Cerebellar nuclear complex (tissue), 1 donor: ENCODE measurements at places on chromosomes 12 and 14.

- no peak for DNase-seq
Observed at GRCh38 chr12:42326541-42327226, 717 bp downstream of the PPHLN1 start.

GRCh38 chr12:64480148-64480547 lies 28.2 kb downstream of the TBK1 start:
- DNase-seq: no peak

DNA sequence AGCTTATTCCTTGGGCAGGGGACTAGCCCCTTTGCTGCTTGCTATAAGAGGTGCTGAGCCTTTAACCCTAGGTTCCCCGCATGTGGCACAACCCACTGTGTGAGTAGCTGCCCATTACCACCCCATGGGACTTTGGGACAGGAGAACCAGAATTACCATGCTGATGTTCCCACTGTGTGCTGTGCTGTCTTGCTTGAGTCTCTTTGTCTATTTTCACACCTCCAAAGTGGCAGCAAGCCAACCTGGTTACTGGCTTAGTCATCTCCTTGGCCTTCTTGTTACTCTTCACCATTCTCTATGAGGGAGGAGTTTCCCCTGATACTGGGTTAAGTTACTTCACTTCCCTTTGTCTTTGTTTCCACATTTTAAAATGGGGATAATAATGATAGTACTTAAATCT lies 73.4 kb upstream of the ETV6 start:
- DNase-seq: no peak

DNA sequence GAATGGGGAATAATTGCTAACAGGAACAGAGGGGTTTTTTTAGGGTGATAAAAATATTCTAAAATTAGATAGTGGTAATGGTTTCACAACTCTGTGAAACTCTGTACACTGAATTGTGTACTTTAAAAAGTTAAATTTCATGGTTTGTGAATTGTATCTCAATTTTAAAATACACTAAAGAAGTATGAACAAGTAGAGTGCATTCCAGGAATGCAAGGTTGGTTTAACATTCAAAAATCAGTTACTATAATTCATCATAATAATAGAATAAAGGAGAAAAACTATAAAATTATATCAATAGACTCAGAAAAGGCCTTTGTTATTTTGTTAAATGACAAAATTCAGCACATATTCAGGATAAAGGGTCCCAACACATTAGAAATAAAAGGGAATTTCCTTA lies 11.1 kb upstream of the BATF start:
- no peak for DNase-seq

GRCh38 chr12:76462668-76463224 lies 96.8 kb downstream of the OSBPL8 start:
- no peak for DNase-seq

DNA sequence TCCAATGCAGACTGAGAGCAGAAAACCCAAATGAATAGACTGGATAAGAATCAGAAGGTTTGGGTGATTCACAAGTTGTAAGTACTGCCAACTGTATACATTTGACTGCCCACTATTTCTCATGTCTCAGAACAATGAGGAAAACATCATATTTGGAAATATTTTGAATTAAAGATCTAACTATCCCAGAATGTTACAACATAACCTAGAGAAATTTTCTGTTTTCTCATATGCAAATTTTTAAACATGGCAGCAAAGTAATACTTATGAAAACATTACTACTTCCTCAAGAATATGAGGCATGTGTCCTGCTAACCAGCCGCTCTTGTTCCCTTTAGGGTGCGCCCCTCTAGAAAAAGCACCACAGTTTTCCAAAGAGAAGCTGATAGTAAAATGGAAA lies 179.9 kb downstream of the PTPRO start:
- no peak for DNase-seq

- DNase-seq: no peak
Observed at GRCh38 chr14:83470959-83471695, 1937.5 kb upstream of the SEL1L start.

GRCh38 chr12:93008044-93008778 lies 79.1 kb upstream of the EEA1 start:
- DNase-seq: no peak

DNA sequence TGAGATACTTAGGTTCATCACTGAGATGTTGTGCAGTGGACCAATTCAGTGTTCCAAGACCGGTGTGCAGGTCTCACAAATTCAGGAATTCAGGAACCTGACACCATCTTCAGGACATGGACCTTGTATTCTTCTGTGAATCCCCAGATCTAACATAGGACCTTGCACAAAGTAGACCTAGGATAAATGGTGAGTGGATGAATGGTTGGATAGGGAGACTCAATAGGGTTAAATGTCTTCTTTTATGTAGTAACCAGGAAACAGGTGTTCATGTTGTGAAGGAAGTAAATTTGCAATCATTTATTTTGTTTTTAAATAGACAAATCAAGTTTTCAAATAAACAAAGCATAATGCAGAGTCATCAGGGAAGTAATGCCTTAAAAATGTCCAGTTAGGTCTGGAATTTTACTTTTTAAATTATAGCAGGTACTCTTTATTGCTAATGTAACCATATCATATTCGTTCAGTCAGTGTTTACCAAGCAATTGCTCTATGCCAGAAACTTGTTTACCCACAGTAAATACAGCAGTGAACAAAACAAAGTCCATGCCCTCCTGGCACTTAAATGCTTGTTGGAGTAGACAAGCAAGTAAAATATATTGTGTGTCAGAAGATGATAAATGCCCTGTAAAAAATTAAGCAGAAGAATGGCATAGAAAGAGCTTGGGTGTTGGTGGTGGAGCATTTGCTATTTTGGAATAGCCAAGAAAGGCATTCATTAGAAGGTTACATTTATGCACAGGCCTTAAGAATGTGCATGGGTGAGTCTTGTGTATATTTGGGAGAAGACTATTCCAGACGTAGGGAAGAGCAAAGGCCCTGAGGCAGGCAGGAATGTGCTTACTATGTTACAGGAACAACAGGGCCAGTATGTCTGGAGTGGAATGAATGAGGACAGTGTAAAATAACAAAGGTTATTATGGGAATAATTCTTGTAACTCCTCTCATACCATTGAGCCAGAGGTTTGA lies 26.3 kb downstream of the RXYLT1 start:
- no peak for DNase-seq

DNA sequence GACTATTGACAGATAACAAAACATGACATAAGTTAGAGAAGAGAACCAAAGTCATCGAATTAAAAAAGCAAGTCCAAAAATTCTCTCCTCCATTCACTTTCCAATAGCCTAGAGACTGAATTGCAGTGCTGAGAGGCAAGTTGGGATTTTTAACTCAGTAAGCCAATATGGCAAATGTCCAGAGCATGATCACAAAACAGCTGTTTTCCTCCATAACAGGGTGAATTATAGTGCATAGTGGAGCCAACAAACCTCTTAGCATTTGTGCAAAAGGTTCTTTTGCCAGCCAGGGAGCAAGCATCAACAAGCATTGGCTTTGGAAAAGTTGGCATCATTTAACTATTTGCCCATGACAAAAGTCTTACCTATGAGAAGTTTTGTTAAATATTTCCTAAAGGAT lies 458.8 kb upstream of the NOVA1 start:
- DNase-seq: no peak

- DNase-seq: no peak
Observed at GRCh38 chr12:11015775-11016430, 6.5 kb downstream of the TAS2R19 start.

DNA sequence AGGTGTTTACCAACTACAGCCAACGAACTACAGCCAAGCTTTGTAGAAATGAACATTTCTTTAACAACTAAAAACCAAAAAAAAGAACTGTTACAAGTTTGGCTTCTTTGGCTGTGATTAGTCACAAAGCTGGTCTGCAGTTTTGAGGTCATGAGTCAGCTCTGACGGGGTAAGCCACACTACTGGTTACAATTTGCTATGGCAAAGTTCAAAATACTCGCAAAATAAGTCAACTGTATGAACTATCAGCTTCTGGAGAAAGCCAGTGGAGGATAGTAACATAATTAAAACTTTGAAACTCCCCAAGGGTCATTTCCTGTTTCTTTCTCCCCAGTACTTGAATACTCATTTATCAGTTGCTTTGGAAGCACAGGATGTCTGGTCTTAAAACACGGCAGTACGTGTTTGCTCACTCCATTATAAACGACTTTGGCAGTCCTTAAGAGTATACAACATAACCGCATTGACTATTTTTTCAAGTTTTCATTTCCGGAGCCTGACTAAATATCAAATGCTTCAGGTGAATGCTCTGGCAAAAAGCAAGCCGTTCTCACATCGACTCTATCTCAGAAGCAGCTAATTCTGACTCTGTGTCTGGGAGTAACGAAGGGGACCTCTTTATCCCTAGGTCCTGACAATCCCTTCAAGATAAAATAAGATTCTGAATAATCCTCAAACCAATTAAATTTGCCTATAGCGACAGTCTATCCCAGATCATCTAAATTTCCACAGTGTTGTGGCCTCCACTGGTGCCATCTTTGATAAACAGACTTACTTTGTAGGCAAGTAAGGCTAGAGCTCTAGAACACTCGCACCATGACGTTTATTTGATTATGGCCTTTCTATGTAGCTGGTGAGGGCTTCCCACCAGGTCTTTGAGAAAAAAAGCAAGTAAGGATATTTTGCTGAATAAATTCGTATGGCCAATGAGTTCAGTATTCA lies 10.6 kb downstream of the PHLDA1 start:
- DNase-seq: no peak

DNA sequence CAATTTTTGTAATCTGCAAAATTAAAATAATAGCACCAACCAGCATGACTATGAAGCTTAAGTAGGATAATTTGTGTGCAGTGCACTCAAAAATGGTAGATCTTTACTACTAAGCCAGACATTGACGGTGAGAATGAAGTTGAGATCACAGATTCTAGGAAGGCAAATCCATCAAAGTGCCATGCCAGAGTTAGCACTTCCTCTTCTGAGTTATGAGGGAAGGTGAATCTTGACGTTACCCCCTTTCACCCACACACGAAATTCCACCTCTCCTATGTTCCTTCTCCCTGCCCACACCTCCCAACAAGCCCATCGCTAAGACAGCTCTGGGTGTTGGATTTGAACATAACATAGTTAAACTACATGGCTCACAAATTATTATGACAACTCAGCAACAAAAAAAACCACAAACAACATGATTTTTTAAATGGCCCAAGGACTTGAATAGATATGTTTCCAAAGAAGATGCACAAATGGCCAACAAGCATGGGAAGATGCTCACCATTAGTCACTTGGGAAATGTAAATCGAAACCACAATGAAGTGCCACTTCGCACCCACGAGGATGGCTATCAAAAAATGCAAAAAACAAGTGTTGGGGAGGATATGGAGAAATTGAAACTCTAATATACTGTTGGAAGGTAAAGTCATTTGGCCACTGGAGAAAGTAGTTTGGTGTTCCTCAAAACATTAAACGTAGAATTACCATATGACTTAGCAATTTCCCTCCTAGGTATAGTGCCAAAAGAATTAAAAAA lies 119.3 kb upstream of the RAP1B start:
- DNase-seq: no peak

DNA sequence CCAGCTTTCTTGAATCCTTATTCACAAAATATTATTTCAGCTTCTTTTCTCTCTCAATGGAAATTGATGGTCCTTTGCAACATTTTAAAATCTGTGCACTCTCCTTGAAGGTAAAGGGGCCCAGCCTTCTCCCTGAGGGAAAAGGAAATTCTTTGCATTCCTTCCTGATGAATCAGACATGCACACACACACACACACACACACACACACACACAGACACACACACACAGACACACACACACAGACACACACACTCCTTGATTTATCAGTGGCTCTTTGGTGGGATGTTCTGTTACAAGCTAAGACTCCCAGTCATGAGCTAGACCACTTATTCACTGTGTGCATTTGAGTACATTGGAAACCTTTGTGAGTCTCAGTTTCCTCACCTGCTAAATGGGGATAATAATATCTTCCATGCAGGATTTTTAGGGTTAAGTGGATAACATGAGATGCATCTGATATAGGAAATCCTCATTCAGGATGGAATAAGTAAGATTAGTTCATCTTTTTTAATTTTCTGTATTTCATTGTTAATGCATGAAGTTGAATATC lies 45.1 kb upstream of the HMGA2 start:
- no peak for DNase-seq

GRCh38 chr12:94299846-94300245 lies 151.5 kb downstream of the PLXNC1 start:
- DNase-seq: no peak

GRCh38 chr12:34188974-34189373 lies 166.7 kb downstream of the ALG10 start:
- no peak for DNase-seq

DNA sequence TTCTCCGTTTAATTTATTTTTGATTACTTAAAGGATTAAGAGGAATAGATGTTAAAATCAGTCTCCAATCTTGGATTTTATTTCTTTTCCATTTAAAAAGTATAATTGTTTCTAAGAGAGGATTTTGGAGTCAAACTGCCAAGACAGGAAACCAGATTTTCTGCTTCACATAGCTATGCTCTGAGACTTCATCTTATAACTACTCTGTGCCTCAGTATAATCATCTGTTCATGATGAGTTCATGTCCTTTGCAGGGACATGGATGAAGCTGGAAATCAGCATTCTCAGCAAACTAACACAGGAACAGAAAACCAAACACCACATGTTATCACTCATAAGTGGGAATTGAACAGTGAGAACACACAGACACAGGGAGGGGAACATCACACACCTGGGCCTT lies 9.0 kb upstream of the TAS2R31 start:
- no peak for DNase-seq

- no peak for DNase-seq
Observed at GRCh38 chr14:92937051-92937937, 14.3 kb downstream of the CHGA start.

DNA sequence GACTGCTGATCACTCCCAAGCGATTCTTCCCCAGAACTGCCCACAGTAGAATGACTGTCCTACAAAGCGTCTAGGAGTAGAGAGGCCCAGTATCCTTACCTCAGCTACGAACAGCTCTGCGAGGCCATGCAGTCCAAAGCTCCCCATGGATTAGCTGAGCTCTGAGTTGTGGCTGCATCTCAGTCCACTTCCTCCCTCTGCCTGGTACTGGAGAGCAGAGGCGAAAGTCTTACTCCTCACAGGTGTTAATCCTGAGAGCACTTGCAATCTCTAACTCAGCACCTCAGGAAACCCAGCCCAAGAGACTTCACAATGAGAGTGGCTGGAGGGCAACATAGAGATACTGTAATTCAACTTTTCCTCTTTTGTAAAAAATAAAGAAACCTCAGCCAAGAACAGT lies 493.1 kb downstream of the BCAT1 start:
- no peak for DNase-seq

- DNase-seq: no peak
Observed at GRCh38 chr12:46472893-46473633, 100.5 kb upstream of the SLC38A2 start.

- no peak for DNase-seq
Observed at GRCh38 chr14:57066463-57066862, 202.2 kb downstream of the EXOC5 start.
